Activated CD8-positive, alpha-beta memory T cell treated with anti-CD3 and anti-CD28 coated beads, Interleukin-2, amount 10 ng/mL, durations not matched to agents 7 days and 5 days (primary cell): ENCODE measurements at places on chromosomes 6 and 20. TPM values are rescaled to one million over a fixed set of nuclear protein-coding genes. Genes with fewer than 3 reads are reported as not detected.

- peak overlapping the region; percentile 78 for H3K27ac ChIP-seq
- H3K4me1 ChIP-seq: peaks cover 13% of the 10 kb centered on the region
- no peaks in the 10 kb centered on the region for H3K36me3 ChIP-seq
- no peaks in the 10 kb centered on the region for H3K27me3 ChIP-seq
- peak overlapping the region; percentile 54 for H3K4me3 ChIP-seq
These were observed 20.0 kb downstream of the PNLDC1 start for GRCh38 chr6:159819932-159820640.

DNA sequence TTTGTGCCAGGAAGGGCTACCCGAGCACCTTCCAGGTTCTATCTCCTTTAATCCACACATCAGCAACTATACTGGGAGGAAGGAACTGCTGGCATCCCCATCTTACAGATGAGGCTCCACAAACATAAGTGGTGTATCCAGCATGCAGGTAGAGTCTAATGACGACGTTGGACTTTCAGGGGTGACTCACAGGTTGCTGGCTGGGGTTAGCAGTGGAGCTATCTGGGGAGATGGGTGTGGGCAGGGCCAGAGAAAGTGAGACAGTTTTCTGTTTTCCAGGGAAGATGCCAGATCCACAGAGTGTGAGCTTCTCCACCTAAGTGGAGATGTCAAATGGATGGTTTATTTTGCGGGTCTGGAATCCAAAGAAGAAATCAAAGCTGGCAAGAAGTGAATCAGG, 31.8 kb downstream of the CDH22 start:
- H3K36me3 ChIP-seq: no peaks in the 10 kb centered on the region
- DNase-seq: no peak
- no peaks in the 10 kb centered on the region for H3K4me1 ChIP-seq
- H3K4me3 ChIP-seq: no peak overlapping the region
- peaks cover 54% of the 10 kb centered on the region for H3K27me3 ChIP-seq
- H3K27ac ChIP-seq: no peak overlapping the region

The EYA4 gene
- total RNA-seq: not detected

DNA sequence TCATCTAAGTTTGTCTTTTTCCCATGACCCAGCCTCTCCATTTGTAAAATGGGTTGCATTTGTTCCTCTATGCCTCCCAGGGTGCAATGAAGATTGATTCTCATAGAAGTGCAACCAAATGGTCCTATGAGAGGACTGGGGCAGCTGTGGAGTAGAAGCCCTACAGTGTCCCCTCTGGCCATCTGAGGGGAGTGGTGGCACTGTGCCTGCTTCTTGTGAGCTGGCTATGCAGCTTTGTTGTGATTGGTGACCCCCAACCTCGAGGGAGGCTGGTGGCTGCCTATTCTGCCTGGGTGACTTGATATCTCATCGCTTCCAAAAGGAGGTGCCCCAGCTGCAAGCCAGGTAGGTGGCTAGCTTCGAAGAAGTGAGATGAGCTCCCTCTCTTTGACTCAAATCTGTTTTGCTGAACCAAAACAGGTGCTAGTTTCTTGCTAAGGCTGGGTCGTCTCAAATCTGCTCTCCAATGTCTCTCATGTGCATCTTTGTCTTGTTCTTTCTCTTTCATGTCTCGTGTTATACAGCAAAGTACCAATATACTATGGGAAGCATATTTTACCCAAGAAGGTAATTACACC, 33.9 kb downstream of the TXLNB start:
- no peaks in the 10 kb centered on the region for H3K27me3 ChIP-seq
- no peak overlapping the region for H3K27ac ChIP-seq
- H3K4me1 ChIP-seq: peaks cover 9% of the 10 kb centered on the region
- no peak for DNase-seq
- H3K36me3 ChIP-seq: no peaks in the 10 kb centered on the region

The SMOC2 gene
- total RNA-seq: not detected
